ENCODE measurements at places on chromosomes 5 and 9. TPM values are rescaled to one million over a fixed set of nuclear protein-coding genes. Genes with fewer than 3 reads are reported as not detected.

TAS2R1 gene
- not detected for total RNA-seq

LIFR gene
- total RNA-seq, result 38.2 TPM

SMIM33 gene
- total RNA-seq, result not detected

NME5 gene
- 1.9 TPM for total RNA-seq

C7 gene
- 1,610 TPM for total RNA-seq

ETF1 gene
- total RNA-seq, result 86.5 TPM

CKMT2 gene
- not detected for total RNA-seq

ANKDD1B gene
- 0.16 TPM for total RNA-seq

RAD23B gene
- 69.5 TPM for total RNA-seq

IFNK gene
- not detected for total RNA-seq

PCDHB3 gene
- not detected for total RNA-seq

PDE6A gene
- not detected for total RNA-seq

IL31RA gene
- total RNA-seq, result 0.18 TPM

DUSP1 gene
- total RNA-seq, result 575 TPM

NUTM2G gene
- not detected for total RNA-seq

SPAG8 gene
- 0.36 TPM for total RNA-seq

C9orf153 gene
- total RNA-seq, result not detected

MARVELD2 gene
- total RNA-seq, result 0.32 TPM

KCNMB1 gene
- not detected for total RNA-seq

GABRA1 gene
- not detected for total RNA-seq

SPINK4 gene
- not detected for total RNA-seq

IFNA13 gene
- total RNA-seq, result not detected

RUFY1 gene
- total RNA-seq, result 24.0 TPM

Measured in cardiac atrium fibroblast (primary cell).